Islet precursor cell (in vitro differentiated cells): ENCODE measurements at places on chromosomes 2 and 18.

DNA sequence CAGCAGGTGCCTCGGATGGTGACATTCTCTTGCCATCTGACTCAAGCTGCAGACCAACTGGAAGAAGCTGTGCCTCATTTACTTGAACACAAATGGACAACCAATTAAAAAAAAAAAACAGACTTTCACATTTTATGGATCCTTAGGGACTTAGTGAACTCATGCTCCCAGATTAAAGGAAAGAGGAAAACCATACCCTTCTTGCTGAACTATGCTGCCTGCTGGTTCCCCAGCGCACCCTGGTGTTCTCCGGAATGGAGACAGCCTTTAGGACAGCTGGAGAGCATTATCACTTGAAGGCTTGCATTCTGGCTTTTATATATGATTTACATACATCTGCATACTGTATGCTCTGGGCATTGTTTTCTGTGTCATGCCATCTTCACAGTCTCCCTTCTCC lies 370.7 kb downstream of the SLC4A3 start:
- no peak for DNase-seq

- no peak for DNase-seq
Observed at GRCh38 chr2:11898576-11898975, 152.1 kb downstream of the LPIN1 start.

GRCh38 chr2:170929686-170930050 lies 615 bp downstream of the GORASP2 start:
- DNase-seq = peak; percentile 83

- no peak for DNase-seq
Observed at GRCh38 chr2:10882568-10882967, 29.2 kb upstream of the KCNF1 start.

DNA sequence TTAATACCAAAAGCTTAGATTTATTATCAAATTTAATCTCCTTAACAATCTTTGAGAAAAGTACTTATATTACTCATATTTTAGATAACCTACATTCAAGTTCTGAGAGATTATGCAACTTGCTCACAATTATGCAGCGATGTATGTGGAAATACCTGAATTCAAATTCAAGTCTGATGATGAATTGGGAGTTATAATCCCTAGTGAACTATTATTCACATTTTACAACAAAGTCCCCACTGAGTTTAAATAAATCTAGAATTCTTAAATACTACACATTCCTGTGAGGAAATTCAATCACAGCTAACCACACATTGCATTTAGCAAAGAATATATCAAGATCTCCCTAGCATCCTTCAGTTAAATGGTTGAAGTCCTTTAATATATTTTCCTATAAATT lies 278.4 kb downstream of the NOL4 start:
- DNase-seq = no peak

DNA sequence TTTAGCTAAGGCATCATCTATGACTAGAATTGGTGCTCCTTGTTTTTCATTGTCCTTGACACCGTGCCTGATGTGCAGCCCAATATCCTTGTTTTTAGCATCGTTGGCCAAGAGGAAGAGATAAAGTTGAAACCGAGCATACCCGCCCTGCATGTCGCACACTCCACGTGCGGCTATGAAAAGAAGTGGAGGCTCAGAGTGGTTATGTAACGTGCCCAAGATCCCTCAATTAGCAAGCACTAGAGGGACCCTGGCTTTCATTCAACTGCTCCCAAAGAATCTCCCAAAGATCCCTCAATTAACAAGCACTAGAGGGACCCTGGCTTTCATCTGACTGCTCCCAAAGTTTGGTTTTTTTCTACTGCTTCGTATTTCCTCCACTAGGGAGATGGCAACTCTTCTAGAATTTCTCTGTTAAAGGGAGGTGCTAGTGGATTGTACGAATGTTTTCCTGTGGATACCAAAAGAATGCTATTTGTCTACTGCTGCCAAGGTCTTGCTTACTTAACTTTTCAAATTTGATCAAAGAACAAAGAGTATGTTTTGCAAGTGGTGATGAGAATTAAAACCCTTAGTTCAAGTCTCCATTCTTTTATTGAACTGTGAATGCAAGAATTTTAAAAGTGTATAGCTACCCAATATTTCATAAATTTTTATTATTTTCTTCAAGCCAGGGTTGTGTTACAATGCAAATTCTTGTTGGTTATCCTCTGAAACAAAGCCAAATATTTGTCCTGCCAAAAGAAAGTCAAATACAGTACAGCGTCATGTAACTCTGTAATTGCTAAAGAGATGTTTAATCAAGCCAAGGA lies 92.1 kb downstream of the AOX1 start:
- DNase-seq = peak; percentile 14

DNA sequence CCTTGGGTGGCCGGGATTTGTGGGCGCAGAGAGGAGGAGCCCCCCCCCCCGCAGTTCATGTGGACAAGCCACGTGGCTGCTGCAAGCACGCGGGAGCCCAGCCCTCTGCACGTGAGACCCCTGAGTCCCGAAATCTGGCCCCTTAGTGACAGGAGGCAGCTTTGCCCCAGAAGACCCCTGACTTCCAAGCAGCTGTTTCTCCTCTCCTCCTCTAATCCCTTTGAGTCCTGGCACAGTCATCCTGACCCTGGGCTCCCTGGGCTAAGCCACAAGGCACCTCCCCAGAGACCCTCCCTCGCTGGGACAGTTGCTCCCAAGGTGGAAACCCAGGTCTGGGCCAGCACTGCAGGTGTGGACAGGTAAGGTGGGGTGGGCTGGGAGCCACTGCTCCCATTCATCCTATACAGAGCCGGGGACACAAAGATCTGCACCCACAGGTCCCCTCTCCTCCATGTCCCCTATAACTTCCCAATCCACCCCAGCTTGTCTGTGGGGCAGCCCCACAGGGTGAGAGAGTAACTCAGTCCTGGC lies 923 bp downstream of the TEKT4 start:
- DNase-seq = no peak
